ENCODE measurements at places on chromosomes 6 and 20.

DNA sequence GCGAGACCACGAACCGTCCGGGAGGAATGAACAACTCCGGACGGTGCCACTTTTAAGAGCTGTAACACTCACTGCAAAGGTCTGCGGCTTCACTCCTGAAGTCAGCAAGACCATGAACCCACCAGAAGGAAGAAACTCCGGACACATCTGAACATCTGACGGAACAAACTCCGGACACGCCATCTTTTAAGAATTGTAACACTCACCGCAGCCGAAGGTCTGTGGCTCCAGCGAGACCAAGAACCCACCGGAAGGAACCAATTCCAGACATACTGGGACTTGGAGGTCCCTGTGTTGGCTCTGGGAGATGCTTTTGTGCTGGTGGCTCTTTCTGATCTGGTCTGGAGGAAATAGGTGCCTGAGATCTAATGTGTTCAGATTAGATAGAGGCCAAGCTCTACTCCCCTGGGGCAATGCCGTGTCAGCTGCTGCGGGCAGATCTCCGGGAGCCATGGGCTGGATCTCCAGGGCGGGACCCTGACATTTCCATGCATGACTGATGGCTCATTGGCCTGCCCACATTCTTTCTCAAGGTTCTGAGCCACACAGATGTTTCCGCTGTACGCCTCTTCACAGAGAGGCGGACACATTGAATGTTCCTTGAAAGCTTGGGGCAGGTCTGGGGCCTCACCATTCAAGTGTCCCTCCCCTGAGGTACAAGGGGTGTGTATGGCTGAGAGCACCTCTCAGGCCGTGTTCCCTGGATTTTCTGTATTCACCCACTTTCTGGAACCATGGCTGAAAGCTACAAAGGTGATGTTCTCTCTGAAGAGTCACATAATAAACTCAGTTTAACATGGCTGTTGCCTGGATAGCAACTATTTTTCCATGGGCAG is 29.3 kb downstream of the GMPR start:
- DNase-seq = no peak

- DNase-seq = no peak
These were observed 159.8 kb upstream of the HCRTR2 start for GRCh38 chr6:55014321-55015088.

DNA sequence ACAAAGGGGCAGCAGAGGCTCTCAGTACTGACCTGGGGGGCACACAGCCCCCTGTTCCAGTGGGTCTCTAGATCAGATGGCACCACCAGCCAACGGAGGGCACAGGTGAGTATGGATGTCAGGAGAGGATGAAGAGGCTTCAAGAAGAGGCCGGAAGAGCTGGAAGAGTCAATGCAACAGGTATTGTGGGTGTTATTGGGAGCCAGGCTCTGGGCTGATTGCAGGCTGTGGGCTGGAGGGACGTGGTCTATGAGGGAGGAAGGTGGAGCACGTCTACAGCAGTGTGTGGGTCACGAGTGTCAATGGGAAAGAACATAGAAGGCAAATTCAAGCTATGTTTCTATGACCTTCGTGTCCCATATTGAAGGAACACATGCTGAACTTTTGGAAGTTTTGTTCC is 18.8 kb upstream of the TAGAP start:
- DNase-seq = no peak

DNA sequence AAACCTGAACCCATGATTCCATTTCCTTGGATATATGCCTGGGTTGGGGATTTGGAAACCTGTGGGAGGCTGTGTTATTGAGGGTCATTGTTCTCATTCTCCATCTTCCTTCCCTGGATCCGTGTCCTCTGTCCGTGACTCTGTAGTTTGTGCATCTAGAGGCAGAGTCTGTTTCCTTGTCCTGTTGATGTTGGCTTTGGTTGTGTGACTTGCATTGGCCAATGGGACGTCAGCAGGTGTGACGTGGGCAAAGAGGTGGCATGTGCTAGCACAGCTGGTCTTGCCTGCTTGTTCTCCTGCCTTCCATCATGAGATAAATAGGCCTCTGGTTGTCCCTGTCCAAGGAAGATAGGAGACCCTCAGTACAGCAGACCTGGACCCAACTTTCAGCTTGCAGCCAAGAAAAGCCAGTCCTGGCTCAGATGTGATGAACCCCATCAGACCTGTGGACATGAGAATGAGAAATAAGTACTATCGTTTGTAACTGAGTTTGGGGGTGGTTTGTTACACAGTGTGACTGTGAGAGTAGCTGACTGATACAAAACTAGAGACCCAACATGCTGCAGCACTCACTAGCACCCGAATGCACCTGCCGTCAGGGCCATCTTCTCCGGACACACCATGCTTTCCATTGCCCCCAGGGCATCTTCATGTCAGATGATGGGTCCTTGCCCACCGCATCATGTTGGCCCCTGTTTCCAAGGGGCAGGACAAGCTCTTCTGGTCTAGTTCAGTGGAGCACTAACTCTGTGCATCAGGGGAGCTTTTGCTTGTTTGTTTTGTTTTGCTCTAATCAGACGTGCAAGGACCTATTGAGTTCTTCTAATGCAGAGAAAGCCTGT is 195.3 kb upstream of the SULF2 start:
- no peak for DNase-seq

- no peak for DNase-seq
These were observed 26.2 kb upstream of the GATA5 start for GRCh38 chr20:62501801-62502495.

- no peak for DNase-seq
These were observed 309.3 kb downstream of the PRL start for GRCh38 chr6:21987501-21987957.

GRCh38 chr20:62311832-62312661 is 9.2 kb downstream of the ADRM1 start:
- no peak for DNase-seq

GRCh38 chr6:136604928-136605510 is 54.8 kb upstream of the MAP7 start:
- no peak for DNase-seq

GRCh38 chr6:137084865-137085617 is 40.3 kb upstream of the IL20RA start:
- DNase-seq = no peak

DNA sequence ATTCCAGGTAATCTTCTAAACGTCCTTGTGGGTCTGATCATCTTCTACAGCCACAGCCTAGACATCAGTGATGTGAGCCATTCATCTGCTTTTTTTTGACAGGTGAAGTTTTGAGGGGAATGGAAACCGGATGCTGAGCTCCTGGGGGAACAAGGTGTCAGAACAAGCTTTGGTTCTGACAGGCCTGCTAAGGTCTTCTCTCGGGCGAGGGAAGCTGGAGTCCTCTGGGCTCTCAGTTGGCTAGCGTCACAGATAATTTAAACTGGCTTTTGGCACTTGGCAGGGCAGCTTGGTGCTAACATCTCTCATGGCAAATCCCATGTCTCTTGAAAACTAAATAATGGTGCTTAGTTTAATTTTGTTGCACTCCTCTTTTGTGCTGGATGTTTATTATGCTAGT is 8.4 kb upstream of the AIG1 start:
- no peak for DNase-seq

DNA sequence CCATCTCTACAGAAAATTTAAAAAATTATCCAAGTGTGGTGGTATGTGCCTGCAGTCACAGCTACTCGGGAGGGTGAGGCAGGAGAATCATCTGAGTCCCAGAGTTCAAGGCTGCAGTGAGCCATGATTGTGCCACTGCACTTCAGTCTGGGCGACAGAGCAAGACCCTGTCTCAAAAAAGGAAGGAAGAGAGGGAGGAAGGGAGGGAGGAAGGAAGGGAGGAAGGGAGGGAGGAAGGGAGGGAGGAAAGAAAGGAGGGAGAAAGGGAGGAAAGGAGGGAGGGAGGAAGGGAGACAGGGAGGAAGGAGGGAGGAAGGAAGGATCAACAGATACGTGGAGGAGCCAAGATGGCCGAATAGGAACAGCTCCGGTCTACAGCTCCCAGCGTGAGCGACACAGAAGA is 90.1 kb downstream of the ZNF217 start:
- no peak for DNase-seq

DNA sequence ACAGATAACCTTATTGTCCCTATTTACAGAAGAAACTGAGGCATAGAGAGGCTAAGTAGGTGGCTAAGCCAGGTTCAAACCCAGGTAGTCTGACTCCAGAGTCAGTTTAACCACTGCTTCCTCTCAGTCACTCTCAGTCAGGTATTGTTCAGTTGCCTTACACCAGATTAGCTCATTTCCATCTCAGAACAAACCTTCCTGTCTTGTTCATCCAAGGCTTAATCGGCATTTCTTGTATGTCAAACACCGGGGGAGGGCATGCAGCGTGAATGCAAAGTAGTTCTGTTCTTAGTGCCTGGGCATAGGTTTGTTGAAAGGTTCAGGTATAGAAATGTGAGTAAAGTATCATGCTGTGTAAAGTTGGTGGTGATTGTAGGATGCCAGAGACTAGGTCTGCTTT is 51.7 kb downstream of the CTNNBL1 start:
- no peak for DNase-seq

GRCh38 chr6:34358389-34358905 is 34.0 kb downstream of the NUDT3 start:
- peak; percentile 20 for DNase-seq

GRCh38 chr6:168293636-168294530 is 25.7 kb downstream of the DACT2 start:
- no peak for DNase-seq

DNA sequence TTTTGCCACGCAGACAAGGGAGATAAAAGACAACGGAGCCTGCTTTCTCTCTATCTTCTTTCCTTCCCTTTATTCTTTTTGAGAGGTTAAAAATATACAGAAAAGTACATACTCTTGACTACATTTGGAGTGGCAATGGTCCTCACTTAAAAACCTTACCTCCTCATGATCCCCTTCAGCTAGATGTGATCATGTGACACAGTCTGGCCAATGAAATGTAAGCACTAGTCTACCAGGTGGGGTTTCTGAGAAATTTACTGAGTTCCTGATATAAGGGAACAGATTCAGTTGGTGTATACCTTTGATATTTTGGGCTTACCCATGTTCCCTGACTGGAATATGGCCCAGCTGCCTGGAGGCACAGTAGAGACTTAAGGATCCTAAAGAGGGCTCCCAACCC is 165.5 kb upstream of the BEND3 start:
- DNase-seq = no peak

- DNase-seq = no peak
These were observed 12.8 kb upstream of the ZNF217 start for GRCh38 chr20:53606364-53606985.

GRCh38 chr6:20433929-20434328 is 32.2 kb downstream of the E2F3 start:
- DNase-seq = peak; percentile 11

GRCh38 chr6:55399351-55399750 is 72.1 kb downstream of the GFRAL start:
- DNase-seq = no peak

DNA sequence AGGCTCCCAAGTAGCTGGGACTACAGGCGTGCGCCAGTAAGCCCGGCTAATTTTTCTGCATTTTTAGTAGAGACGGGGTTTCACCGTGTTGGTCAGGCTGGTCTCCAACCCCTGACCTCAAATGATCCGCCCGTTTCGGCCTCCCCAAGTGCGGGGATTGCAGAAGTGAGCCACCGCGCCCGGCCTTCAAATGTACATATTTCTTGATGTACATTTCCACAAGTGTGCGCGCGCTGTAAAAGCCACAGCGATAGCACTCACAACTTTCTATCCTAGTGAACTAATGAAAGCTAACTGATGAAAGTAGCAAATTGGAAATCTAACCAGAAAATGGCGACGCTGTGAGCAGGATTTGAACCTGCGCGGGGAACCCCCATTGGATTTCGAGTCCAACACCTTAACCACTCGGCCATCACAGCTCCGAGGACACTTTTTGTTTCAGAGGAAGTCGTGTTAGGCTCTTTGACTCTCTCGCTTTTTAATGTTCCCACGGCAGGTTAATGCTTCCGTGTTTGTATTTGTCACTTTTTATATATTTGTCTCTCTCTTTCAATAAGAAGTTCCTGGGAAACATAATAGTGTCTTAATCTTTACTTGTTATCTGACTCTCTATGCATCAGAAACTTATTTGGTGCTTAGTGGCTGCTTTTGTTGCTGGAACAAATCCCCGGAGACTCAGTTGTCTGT is 199.4 kb upstream of the ZNF184 start:
- no peak for DNase-seq

GRCh38 chr6:116351101-116351500 is 19.6 kb upstream of the DSE start:
- no peak for DNase-seq

DNA sequence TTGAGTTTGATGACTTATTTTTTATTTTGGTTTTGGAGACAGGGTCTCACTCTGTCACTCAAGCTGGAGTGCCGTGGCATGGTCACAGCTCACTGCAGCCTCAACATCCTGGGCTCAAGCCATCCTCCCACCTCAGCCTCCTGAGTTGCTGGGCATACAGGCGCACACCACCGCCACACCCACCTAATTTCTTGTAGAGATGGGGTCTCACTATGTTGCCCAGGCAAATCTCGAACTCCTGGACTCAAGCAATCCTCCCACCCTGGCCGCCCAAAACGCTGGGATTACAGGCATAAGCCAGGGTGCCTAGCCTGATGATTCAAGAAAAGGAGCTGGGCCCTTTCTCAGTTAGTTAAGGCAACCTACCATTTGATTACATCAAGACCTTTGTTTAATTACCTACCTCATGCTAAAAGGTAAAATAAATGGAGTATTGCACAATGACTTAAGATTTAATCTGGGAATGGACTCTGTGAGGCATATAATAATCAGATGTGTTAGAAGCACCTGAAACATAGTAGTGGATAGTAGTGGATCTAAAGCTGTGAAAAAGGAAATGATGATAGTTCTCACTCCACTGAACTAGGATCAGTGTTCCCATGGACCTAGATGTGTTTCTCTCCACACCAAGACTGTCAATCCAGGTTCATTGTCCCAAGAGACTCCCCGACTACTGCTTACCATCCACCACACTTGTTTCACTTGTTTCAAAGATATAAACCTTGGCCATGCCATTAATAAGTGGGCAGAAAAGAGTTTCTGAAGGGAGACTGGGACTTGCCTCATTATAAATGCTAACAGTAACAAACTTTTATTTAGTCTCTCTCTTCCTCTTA is 2.1 kb downstream of the TNFRSF21 start:
- DNase-seq = no peak

- DNase-seq = peak; percentile 57
These were observed 80.9 kb downstream of the HAO1 start for GRCh38 chr20:7859356-7859802.

- DNase-seq = no peak
These were observed 477.4 kb downstream of the FRK start for GRCh38 chr6:115583290-115583689.

- DNase-seq = no peak
These were observed 64.3 kb downstream of the ITCH start for GRCh38 chr20:34427331-34427730.
